HAP-1 (cell line): ENCODE measurements at places on chromosomes 3 and 15.

GRCh38 chr3:60140160-60140559 lies 1090.3 kb upstream of the CFAP20DC start:
- DNase-seq, result no peak

DNA sequence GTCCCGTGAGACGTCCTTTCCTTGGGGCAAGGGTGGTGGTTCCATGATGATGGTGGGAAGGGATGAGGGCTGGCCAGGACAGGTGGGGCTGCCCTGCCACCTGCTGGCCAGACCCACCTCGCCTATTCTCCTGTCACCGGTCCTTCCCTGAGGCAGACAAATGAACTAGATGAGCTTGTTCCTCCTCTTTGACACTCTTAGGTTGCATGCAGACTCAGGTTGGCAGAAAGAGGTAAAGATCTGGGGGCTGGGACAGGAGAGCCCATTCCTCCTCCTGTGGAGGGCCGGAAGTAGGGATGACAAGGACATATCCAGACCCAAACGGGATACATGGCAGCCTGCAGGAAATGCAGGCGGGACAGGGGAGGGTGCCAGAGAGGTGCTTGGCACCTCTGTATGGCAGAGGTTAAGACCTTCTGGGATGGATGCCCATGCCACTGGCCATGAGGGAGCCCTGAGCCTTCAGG lies 38.6 kb downstream of the ACSBG1 start:
- DNase-seq, result peak; percentile 66

DNA sequence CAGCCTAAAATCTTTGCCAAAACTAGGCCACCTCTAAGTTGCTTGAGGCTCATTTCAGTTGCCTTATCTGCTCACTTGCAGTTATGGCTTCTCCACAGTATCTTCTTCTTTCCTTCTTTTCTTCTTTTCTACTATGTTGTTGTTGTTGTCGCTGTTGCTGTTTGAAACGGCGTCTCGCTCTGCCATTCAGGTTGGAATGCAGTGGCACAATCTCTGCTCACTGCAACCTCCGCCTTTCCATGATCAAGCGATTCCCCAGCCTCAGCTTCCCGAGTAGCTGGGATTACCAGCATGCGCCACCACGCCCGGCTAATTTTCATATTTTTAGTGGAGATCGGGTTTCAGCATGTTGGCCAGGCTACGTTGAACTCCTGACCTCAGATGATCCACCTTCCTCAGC lies 210.8 kb upstream of the NR2F2 start:
- DNase-seq, result no peak

GRCh38 chr15:22257047-22258008 lies 177.0 kb downstream of the OR4M2 start:
- no peak for DNase-seq

DNA sequence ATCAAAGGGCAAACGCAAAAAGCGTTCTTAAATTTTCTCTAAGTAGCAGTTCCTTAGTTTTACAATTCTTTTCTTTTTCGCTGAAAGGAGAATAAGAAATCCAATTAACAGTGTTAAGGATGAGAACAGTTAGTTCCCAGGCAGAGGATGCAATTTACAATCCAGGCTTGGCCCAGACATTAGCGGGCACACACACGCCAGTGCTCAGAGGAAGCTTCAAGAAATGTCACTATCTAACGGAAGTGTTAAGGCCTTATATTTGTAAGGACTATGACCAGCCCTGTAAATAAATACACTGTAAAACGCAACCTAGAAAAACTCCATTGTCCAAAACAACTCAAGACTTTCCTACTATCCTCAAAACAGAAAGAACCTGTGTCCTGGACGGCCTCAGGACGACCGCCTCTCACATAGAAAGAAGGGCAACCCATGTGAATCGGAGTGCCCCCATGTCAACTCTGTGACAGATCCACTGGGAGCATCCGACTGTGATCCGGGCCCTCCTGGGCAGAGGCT lies 1.3 kb downstream of the ACAP2 start:
- DNase-seq, result peak; percentile 71

DNA sequence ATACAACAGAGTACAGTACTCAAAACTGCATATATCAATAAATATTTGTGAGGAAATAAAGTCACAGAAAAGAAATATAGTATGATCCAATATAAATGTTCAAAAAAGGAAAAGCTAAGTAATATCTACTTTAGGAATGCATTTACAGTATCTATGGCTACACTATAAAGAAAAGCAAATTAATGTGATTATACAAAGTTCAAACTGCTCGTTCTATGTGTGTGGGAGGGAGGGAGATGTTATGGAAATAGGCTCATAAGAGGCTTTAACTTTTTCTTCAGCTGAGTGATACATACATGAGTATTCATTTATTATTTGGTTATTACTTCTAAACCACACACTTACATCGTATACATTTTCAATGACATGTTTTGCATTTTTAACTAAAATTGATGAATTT lies 377.7 kb upstream of the AGTR1 start:
- no peak for DNase-seq

DNA sequence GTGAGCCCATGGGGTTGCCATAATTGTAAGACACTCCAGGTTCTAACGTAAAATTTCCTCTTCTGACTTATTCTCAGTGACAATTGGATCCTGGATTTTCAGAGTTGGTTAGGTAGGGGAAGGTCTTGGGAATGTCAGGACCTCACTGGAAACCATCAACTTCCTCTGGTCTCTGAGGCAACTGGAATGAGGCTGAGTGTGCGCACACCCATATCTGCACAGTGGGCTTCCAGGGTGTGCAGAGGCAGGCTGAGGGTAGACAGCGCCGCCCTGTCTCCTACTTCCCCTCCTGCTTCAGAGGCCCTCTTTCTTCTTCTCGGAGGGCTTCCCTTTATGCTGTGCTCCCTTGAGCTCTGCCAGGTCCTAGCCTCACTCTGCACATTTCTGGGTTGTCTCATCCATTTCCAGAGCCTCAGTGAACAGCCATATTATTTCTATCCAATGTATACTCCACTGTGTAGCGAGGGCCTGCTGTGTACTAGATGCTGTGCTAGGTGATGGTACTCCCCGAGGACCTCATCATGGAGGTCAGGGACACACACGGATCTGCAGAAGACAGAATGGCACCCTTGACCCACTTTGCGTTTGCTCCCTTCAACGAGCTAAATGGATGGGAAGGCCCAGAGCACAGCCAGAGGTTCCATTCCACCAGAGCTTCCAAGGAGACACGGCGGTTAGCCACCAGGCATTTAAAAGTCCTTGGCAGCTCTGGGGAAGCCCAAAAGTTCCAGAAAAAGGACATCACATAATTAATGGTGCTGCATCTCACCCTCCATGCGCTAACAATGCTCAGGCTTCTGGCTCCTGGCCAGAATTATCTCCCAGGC lies 18.3 kb downstream of the ACAA1 start:
- DNase-seq, result no peak

- DNase-seq, result no peak
Observed at GRCh38 chr3:141078200-141078599, 27.1 kb downstream of the SPSB4 start.

- DNase-seq, result no peak
Observed at GRCh38 chr15:81313686-81314085, 10.3 kb downstream of the STARD5 start.

GRCh38 chr3:60764870-60765269 lies 486.4 kb downstream of the FHIT start:
- no peak for DNase-seq

- DNase-seq, result no peak
Observed at GRCh38 chr3:46383211-46383950, 12.6 kb downstream of the CCR5 start.

DNA sequence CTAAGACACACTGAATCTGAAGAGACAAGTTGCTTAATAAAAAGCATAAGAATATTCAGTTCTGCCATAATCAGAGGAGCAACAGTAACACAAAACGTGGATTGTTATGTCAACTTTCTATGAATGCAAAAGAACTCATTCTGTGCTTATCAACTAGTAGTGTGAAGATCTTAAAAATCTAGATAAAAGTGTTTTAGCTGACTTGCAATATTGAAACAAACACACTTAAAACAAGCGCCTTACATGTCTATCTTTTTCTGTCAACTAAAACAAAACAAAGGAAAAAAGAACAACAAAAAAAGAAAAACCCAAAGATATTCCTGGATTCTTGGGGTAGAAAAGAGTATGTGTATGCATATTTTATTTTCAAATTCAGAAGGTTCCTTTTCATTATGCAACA lies 37.7 kb downstream of the TASOR start:
- no peak for DNase-seq

- DNase-seq, result no peak
Observed at GRCh38 chr3:25428789-25429335, 799 bp downstream of the RARB start.

- DNase-seq, result no peak
Observed at GRCh38 chr3:123483146-123483545, 34.3 kb upstream of the ADCY5 start.

DNA sequence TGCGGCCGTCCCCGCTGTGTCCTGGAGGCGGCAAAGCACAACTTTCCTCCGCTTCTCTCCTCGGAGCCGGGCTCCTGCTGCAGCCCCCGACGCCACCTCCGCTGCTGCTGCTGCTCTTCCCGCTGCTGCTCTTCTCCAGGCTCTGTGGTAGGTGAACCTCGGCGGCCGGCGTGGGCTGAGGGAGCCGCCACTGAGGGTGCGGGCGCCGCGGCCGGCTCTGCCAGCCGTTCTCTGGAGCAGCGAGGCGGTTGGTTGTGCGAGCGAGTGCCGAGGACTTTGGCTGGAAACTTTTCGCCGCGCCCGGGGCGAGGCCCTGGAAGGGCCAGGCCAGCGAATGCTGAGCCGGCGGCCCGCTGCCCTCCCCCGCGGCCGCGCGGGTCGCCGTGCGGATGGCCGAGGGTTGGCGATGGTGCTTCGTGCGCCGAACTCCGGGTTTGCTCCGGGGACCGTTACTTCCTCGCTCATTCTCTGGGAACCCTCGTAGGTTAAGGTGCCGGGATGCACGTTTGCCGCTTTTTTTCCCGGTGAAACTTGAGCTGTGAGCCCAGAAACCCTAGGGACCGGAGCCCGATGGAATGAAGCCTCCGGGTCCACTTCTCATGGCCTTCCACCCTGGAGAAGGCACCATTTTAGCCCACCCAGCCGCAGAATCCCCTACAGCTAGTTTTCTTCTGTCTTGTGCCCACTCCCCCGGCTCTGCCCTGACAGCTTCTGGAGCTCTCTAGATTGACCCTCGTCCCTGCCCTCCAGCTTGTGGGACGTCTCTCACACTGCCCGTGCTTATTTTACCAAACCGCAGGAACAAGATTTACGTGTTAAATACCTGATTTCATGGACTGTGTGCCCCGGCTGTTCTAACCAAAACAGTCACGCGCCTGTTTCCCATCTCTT lies 660 bp downstream of the NECTIN3 start:
- no peak for DNase-seq

DNA sequence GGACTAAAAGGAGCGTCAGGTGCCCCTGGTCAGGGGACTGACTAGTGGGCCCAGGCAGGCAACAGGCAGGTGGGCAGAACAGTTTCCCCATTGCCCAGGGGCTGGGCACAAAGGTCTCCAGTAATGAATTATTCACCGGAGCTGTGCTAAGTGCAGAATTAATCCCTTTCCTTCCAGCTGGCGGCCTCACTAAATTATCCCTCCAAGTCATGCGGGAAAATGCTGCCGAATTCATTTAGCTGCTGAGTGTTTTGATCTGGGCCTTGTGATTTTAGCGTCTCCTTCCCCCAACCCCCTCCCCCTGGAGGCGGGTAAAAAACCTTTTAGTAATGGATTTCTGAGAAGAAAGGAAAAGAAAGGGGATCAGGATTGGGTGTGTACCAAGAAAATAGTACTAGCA lies 47.2 kb downstream of the CCDC33 start:
- DNase-seq, result peak; percentile 61

DNA sequence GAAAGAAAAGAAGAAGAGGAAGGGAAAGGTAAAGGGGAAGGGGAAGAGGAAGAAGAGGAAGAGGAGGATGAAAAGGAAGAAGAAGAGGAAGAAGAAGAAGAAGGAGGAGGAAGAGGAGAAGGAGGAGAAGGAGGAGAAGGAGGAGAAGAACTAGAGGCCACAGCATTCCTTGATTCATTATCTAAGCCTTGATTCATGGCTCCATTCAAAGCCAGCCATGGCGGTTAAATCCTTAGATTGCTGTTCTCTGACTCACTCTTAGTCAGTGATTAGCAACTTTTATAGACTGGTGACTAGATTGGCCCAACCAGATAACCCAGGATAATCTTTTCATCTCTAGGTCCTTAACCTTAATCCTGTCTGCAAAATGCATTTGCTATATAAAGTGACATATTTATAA lies 47.6 kb downstream of the OSTN start:
- peak; percentile 54 for DNase-seq

GRCh38 chr15:72176159-72176558 lies 21.4 kb downstream of the GRAMD2A start:
- DNase-seq, result no peak
